Astrocyte (in vitro differentiated cells and primary cell): ENCODE measurements at places on chromosomes 16 and 17. TPM values are rescaled to one million over a fixed set of nuclear protein-coding genes. Genes with fewer than 3 reads are reported as not detected.
A peak's percentile ranks its signal among the peaks of the same experiment; 100 is the strongest.

- no peak for DNase-seq
Observed at GRCh38 chr16:55302635-55303034, 21.4 kb upstream of the IRX6 start.

DNA sequence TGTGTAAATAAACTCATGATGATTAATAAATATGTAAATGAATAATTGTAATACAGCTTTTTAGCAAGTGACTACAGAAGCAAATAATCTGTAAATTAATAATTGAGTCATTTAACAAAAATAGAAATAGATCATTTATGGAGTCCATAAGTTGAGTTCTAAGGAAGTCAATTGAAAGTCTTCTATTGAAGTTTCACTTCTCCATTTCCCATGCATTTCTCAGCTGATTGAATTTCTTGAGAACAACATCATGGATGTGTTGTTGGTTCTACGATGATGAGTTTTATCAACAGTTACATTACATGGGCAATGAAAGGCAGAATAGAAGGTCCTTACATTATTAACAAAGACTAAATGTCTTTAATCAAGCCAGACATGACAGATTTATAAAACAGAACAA lies 290.4 kb downstream of the MAP2K6 start:
- no peak for DNase-seq

DNA sequence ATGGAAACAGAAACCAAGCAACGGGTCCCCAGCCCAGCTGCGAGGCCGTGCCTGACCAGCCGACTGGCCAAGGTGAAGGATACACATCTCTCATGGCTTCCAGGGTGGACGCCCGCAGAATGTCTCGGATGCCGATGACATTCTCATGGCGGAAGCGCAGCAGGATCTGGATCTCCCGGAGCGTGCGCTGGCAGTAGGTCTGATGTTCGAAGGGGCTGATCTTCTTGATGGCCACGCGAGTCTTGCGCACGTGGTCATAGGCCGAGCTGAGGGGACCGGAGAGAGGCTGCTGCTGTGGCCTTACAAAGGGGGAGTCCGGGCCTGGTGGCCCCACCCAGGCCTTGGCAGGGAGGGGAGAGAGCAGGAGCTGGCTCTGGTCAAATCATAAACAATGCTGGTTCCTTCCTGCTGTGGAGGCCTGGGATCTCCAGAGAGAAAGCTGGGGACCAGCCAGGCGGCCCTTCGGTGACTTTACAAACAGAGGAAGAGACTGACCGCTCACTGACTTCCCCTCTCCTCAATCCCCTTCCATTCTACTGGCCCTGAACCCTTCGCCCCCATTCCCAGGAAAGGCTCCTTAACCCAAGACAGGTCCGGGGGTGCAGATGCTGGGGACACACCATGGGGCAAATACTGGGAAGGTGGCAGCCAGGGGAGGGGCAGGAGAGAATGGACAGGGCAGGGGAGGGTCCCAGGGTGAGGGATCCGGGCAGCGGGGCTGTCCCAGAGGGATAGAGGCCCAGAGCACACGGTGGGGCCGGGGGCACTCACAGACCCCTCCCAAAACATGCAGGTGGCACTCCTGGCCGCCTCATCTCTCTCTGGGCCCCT lies 1.1 kb downstream of the MAPK3 start:
- no peak for DNase-seq

DNA sequence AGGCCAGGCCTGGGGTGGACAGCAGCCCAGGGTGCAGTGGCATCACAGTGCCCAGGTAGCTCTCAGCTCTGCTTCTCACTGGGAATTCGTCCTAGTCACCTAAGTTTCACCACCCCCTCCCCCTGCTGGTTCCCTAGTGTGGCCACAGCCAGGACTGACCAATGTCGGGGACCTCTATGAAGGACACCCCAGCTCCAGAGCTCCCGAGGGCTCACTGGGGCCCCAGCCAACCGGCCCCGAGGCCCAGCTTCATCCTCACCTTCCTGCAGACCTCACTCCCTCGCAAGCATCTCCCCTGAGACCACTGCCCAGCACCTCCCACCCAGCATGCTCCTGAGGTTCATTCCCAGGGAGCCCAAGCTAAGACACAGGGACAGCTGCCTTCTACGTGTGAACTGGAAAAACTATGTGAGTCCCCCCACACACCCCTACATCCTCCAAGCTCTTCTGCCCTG lies 4.9 kb downstream of the SPPL2C start:
- DNase-seq, result no peak

GRCh38 chr16:66619534-66620428 lies 15.3 kb downstream of the CMTM3 start:
- peak; percentile 87 for DNase-seq

GRCh38 chr17:37361543-37361942 lies 14.2 kb upstream of the C17orf78 start:
- DNase-seq, result no peak

DNA sequence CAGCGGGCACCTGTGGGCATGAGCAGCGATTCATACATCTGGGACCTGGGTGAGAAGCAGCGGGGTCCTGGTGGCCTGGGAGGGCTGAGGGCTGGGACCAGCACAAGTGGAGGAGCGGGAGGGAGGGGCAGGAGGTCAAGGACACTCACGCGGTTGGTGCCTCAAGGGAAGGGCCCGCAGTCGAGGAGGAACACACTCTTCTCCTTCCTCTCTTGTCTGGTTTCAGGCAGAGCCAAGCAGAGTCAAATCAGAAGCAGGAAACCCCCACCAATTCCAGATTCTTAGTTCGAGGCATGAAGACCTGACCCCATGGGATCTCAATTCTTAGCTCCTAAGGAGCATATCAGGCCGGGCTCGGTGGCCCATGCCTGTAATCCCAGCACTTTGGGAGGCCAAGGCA lies 15.7 kb downstream of the DNAI2 start:
- no peak for DNase-seq

GRCh38 chr16:67419502-67419901 lies 3.2 kb upstream of the ZDHHC1 start:
- no peak for DNase-seq

- DNase-seq, result no peak
Observed at GRCh38 chr16:21949713-21950260, 3.4 kb upstream of the UQCRC2 start.

- no peak for DNase-seq
Observed at GRCh38 chr17:80492343-80493136, 16.1 kb upstream of the NPTX1 start.

GRCh38 chr17:79979816-79980215 lies 55.9 kb downstream of the TBC1D16 start:
- DNase-seq, result no peak

- no peak for DNase-seq
Observed at GRCh38 chr17:14295676-14296075, 5.2 kb upstream of the HS3ST3B1 start.

GRCh38 chr16:85003725-85004586 lies 7.4 kb downstream of the ZDHHC7 start:
- DNase-seq, result no peak

- no peak for DNase-seq
Observed at GRCh38 chr17:48209973-48210372, 102.4 kb downstream of the SNX11 start.

DNA sequence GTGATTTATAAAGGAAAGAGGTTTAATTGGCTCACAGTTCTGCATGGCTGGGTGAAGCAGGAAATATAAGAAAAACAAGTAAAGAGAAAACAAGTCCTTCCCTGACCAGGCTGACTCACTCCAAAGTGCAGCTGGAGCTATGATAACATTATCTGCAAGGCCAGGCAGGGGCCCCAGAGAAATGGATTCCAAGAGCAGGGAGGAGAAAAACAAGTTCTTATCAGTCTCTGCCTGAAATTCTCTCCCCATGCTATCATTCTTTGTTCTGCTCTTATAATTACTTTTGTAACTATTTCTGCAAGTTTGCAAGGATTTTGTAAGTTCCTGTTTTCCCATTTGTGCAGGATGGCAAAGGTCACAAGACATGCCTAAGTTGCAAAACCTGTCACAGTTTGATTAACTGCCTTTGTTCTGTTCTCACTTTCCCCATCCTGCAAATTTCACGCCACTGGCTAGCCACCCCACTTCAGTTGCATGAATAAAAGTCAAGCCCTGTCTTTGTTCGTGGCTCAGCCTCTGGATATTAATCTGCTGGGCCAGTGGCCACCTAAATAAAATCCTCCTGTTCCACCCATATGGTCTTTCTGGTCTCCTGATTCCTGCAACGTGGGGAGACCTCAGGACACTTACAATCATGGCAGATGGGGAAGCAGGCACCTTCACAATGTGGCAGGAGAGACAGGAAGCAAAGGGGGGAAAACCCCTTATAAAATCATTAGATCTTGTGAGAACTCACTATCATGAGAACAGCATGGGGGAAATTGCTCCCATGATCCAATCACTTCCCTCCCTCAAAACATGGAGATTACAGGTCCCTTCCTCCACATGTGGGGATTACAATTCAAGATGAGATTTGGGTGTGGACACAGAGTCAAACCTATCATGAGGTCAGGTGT lies 13.1 kb downstream of the ABCA9 start:
- peak; percentile 89 for DNase-seq

GRCh38 chr17:66401364-66401763 lies 99.0 kb downstream of the PRKCA start:
- no peak for DNase-seq

DNA sequence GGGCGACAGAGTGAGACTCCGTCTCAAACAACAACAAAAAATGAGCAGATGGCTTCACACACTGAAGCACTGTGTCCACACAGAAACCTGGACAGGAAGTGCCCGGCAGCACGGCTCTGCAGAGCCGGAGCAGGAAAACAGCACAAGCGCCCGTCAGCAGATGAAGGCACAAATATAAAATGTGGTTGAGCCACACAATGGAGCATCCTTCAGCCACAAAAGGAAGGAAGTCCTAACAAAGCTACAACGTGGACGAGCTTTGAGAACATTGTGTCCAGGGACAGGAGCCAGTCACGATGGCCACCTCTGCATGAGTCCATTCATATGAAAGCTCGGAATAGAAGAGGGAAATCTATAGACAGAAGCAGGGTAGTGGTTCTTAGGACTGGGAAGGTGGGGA lies 15.7 kb downstream of the RHBDF2 start:
- DNase-seq, result no peak

GRCh38 chr17:68710976-68711375 lies 109.8 kb upstream of the FAM20A start:
- DNase-seq, result no peak

DNA sequence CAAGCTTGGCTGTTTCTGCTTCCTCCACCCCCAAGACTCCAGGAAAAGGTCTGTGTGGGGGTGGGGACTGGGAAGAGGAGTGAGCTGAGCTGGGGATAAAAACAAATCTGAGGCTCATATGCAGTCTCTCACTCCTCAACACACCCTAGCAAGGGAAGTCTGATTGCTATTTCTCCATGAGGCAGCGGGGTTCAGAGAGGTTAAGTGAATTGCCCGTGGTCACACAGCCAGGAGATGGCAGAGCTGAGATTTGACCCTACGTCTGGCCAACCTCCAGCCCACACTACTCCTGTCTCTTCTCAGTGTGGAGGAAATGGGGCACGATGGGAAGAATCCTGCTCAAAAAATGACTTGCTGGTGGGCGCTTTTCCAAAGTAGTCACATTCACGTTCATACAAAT lies 4.8 kb upstream of the ABCC3 start:
- DNase-seq, result no peak

GRCh38 chr17:74840989-74841666 lies 18.6 kb downstream of the GRIN2C start:
- no peak for DNase-seq

DNA sequence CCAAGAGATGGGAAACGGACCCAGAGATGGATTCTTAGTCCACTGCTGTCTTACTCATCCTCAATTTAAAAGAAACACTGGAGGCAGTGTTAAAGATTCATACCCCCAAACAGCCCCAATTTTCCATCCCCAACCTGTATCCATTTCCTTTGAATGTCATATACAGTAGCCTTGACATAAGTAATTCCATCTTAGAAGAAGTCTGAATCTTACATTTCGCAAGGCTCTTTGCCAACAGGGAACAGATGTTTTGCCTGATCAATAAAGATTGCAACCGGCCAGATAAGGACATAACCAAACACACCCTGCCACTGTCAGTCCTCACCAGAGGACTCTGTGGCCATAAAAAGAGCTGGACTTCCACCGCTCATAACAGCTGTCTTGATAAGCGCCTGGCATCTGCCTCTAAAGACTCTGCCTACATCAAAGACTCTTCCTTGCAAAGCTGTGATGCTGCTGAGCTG lies 59.0 kb upstream of the MED9 start:
- no peak for DNase-seq

- DNase-seq, result no peak
Observed at GRCh38 chr16:65961476-65962143, 404.9 kb upstream of the CDH5 start.

- no peak for DNase-seq
Observed at GRCh38 chr17:59149051-59149450, 5.9 kb downstream of the SKA2 start.

- no peak for DNase-seq
Observed at GRCh38 chr16:81575834-81576233, 131.2 kb downstream of the CMIP start.

GRCh38 chr17:12545877-12546513 lies 119.7 kb upstream of the MYOCD start:
- DNase-seq, result peak; percentile 26

GRCh38 chr17:1040216-1040600 lies 43.3 kb downstream of the TIMM22 start:
- no peak for DNase-seq

DNA sequence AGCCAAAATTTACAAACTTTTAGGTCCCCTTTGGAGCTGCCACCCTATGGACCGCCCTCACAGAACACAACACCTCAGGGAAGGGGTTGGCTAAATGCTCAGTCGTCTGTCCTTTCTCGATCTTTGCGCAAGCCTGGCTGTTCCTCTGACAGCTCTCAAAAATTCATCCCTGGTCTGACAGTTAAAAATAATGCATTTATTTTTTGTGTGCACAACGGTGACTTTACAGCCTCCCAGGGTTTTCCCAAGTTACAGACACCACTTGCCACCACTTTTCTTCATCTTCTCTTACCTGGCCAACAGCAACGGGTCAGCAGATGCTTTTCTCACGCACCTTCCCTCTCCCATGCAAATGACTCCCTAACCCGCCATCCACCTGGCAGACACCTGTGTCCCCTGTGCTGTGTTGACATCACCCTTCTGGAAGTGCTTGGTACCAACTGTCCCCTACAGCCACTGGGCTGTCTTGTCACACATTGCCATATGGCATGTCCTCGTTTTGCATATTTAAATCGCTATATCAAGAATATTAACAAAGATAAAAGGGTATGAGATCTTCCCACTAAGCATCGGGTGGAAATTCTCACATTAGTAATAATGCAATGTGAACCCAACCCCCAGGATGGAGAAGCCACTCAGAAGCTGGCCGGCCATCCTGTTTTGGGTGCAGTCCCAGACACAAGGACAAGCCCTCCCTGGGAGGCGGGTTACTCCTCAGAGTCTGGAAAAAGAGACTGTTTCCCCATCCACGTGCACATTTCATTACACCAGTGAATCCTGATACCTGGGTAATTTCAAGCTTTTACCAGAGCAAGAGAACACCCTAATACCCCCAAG lies 187.0 kb downstream of the ZFHX3 start:
- DNase-seq, result no peak

OR1A1 gene
- not detected in 2 replicates for total RNA-seq

SGF29 gene
- total RNA-seq, result 10.6 and 12.1 TPM in 2 replicates

ASGR1 gene
- 3.6 and 5.0 TPM in 2 replicates for total RNA-seq

FBXO39 gene
- 0.93 and 1.2 TPM in 2 replicates for total RNA-seq

WNT3 gene
- 2.4 TPM in 2 replicates for total RNA-seq

DBNDD1 gene
- 18.1 and 24.0 TPM in 2 replicates for total RNA-seq

AMZ2 gene
- total RNA-seq, result 76.2 and 78.0 TPM in 2 replicates

EEF2K gene
- 20.9 and 24.4 TPM in 2 replicates for total RNA-seq

MFAP4 gene
- 0.93 and 3.7 TPM in 2 replicates for total RNA-seq

CMTM4 gene
- total RNA-seq, result 20.2 and 20.9 TPM in 2 replicates

DUSP3 gene
- 63.3 and 71.6 TPM in 2 replicates for total RNA-seq
